ENCODE measurements at places on chromosomes 16 and 17.

- DNase-seq, result no peak
Measured at GRCh38 chr17:42133461-42134041, 10.9 kb downstream of the HSPB9 start.

GRCh38 chr16:89668790-89669158, 11.1 kb downstream of the SPATA33 start:
- DNase-seq, result no peak

GRCh38 chr16:51431517-51432241, 280.6 kb upstream of the SALL1 start:
- no peak for DNase-seq

DNA sequence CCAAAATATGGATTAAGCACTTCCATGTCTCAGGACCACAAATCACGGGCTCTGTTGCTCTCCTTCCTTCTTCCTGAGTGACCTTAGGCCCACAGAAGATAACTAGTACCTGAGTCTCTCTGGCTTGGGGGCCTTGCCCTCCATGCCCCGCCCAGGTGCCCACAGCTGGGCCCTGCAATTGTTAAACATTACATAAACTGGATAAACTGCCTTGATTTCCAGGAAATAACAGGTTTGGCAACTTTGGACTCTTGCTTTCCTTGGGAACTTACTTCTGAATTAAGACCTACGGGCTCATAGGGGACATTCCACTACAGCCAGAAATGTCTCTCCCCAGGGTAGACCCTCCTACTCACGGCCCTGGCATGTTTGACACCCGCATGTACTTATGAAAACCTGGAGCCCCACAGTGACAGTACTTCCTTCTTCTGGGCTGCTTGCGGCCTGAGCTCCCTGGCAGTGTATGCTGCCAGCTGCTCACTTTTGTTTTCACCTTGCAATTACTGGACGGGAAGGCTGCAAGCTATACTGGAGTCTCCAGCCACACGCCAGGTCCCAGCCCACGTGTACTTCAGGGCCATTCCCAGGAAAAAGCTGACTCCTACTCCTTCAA, 2.3 kb upstream of the UBALD2 start:
- no peak for DNase-seq

- no peak for DNase-seq
Measured at GRCh38 chr17:3659541-3660111, 8.8 kb downstream of the TAX1BP3 start.

- DNase-seq, result no peak
Measured at GRCh38 chr17:41008811-41009210, at the start of gene KRTAP3-1. KRTAP3-1 (minus strand) TSS chr17:41009128; CDS start chr17:41009074, 54 bp downstream.

- DNase-seq, result no peak
Measured at GRCh38 chr17:50448643-50449042, 20.0 kb downstream of the CHAD start.

DNA sequence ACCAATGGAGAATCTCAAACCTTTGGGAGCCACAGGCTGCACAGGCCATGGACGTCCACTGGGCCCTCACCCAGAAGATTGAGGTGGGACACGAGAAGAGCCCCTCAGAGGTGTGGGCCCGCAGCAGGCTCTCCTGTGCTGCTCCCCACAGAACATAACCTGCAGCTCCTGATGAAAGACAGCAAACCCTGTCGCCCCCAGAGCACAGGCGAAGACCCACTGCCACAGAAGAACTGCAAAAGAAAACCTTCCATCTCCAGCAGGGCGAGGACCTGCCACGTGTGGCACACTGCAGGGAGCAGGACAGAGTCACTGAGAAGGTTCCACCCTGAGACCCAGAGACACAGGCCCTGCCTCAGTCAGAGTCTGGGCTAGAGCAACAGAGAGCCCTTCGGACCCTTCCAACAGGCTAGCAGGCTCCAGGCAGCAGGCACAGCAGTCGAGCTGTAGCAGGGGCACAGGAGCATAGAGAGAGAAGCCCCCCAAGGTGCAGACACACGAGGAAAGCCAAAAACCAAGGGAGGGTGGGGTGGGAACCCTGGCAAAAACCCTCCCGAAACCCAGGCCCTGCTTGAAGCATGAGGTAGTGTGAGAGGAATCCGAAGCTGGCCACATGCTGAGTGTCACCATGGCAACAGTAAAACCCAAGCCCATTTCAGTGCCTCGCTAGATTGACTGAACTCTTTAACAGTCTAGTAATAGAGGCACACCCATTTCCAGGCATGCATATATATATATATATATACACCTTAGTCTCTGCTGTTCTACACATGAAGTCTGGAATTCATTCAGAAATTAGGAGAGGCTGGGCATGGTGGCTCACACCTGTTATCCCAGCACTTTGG, 60.0 kb upstream of the CHMP6 start:
- DNase-seq, result no peak

- DNase-seq, result no peak
Measured at GRCh38 chr16:86594721-86595120, 16.4 kb downstream of the FOXL1 start.

DNA sequence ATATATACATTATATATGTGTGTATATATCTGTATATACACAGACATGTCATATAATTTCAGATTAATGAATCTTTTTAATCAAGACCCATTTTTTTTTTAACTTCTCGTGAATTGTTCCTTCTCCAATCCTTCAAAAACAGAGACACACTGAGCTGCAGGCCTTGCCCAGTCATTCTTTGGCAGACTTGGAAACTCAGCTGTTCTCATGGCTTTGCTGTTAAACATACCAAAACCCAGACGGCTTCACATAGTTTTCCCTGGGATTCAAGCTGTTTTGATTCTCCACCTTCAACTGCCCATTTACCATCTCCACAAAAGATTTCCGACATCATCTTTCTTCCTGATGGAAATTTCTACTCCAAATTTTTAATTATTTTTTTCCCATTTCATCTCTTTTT, 148.7 kb downstream of the KCNJ2 start:
- DNase-seq, result no peak

GRCh38 chr17:3529817-3530741, 27.5 kb downstream of the TRPV3 start:
- no peak for DNase-seq

GRCh38 chr17:40664582-40665333, at the start of gene KRT222:
KRT222 (minus strand) TSS chr17:40665177; CDS start chr17:40665099, 78 bp downstream.
- no peak for DNase-seq

DNA sequence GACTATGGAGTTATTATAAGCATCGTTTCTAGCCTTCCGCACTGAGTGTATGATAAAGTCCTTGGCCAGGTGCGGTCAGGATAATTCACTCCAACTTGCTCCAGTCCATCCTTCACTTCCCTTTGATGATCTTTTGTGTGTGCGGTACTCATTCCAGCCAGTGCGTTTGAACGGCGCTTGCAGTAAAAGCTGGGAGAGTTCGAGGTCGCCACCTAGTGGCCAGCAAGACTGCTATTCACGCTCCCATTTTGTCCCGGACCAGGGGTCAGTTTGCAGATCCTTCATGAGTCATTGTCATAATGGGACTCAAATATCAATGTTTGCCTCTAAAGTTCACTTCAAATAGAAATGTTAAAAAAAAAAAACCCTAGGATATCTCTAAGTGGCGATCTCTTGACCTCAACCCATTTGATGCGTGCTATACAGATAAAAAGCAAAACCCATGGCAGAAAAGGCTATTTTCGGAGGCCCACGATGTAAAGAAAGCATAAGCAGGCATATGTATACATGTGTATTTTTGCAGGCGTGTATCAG, 417.1 kb downstream of the TMEM114 start:
- no peak for DNase-seq

DNA sequence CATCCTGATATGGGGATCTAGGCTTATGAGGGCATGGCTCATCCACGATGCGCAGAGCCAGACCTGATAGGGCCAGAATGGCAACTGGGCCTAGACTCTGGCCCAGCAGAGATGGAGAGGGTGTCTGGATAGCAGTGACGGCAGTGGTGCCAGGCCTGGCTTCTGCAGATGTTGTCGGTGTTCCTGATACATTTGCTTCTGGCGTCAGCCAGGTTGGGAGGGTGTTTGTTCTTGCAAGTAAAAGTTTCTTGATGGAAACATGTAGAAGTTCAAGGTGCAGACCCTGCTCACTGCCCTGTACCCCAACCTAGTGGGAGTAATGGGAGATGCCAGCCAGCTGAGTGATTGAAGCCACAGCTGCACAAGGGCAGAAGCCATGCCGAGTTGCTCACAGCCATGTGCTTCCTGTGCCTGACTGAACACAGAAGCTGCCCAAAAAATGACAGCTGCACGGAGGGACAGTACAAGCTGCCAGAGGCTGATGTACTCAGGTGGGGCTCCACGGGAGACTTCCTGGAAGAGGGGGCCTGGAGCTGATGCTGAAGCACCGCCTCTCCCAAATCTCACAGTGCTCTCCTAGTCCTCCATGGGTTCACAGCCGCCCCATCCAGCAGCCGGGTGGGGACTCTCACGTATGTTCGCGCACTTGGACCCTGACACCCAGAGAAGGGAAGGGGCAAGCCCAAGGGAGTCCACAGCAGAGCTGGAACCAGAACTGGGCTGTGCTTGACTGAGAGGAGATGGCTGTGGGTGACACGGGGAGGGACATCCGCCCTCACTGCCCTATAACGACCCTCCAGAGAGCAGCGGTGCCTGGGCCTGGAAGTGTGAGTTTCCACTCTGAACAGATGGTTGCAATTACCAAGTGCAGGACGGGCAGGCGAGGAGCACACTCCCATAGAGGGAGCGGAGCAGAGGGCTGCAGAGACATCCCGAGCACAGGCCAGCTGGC, 78.7 kb downstream of the N4BP1 start:
- peak; percentile 88 for DNase-seq

DNA sequence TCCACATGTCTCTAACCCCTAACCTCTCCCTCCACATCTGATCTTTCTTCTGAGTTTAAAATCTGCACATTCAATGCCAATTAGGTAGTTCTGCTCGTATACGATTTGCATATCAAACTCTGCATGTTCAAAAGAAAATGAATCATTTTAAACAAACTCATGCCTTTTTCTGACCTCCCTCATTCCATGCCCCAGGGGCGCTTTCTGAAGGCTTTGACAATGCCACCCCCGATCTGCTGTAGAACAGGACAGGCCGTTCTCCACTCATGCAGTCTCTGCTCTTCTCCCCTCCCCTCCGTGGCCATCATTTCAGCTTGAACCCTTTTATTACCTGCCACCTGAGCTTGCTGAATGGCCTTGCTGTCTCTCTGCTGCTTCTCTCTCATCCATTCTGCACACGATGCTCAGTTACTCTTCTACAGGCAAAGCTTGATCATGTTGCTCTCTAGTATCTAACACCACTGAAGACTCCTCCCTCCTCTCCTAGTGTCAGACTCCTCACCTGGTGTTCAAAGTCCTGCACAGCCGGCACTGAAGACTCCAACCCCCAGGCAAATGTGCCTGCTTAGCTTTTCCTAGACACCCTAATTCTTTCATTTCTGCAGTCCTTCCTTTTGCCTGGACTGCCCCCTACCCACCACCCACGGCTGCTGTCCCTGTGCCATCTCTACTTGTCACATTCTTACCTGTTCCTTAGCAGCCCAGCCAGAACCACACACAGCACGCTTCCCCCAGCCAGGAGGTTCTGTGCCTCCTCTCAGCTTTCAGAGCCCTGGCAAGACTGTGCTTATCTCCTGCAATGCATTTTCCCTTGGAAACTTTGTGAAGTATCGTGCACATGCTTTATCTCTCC, 6.2 kb downstream of the TMEM238L start:
- DNase-seq, result no peak

GRCh38 chr16:49081554-49081953, 200.1 kb downstream of the CBLN1 start:
- DNase-seq, result no peak

DNA sequence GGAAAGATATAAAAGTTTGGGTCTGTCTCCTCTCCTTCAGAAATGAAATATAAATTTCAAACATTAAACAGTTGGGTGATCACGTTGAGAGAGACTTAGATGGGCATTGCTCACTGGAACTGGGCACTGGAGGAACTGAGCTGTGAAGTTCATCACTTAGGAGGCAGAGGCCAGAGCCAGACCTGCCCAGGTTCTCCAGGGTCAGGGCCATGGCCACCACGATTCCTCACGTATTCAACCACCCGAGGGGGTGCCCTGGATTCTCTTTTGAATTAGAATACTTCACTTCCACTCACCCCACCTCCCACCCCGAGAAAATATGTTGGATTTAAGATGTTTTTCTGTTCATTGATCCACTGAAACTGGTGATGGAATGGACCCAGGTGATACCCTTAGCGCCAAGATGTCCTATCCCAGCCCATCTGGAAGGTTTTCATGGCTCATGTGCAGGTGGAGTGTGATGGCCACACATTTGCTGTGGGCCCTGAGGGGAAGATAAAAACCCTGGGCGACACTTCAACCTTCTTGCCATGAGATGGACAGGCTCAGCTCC, 6.1 kb downstream of the PRR29 start:
- DNase-seq, result no peak

- no peak for DNase-seq
Measured at GRCh38 chr16:49929626-49930025, 73.7 kb upstream of the ZNF423 start.

DNA sequence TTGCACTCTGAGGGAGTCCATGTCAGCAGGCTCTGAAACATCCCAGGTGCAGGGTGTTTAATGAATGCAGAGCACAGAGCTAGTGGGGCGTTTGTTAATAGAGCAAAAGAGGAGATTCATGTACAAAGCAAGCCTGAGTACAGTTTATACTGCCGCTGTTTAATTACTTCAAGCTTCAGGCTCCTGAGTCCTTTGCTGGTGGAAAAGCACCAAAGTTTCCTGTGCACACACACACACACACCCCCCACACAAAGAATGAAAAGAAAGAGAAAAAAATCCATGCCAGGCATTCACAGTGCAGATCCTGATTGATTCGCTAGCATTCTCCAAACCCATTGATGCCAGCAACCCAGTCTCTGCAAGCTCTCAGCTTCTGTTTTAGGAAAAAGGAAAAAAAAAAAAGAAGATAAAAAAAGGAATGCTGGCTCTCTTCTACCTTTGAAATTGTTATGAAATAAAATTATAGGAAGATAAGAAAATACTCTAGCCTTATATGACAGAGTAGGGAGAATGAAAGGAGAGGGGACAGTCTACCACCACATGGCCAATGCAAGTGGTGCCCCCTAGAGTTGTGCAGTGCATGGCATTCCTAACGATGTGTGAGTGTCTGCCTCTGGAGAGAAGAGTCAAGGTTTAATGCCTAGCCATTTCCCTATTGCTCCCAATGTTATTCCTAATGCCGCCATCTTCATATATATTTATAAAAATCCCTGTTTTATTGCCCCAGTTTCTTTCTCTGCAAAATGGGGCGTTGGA, 216.5 kb downstream of the TMEM114 start:
- no peak for DNase-seq

DNA sequence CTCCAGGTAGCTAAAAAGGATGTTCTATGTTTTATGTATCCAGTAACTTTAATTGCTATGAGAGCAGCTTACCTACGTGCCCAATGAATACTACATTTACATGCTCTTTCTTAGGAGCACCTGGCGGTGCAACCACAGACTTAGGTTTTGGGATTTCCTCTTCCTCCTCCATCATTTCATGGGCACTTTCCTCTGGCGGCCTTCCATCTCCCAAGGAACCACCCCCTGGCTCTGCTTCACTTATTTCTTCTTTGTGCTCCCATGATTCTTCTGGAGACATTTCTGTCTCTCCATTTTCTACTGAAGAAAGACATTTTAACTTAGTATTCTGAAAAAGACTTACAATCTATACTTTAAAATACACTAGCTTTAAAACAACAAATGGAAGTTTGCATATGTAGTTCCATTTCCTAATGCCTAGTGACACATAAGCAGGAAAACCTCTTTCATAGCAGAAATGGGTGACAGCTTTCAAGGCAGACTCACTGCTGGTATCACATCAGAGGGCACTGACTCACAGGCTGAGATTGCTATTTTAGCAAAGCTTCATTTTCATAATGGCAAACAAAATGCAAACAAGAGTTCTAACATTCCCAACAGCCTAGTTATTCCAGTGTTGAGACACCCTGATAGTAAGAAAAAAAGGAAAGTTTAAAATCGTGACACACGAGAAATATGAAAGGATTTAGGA, 19.1 kb downstream of the GSPT1 start:
- DNase-seq, result no peak
